Activated CD4-positive, alpha-beta T cell treated with anti-CD3 and anti-CD28 coated beads, Interleukin-2, amount 50 U/mL, for 16 hours (primary cell): ENCODE measurements at places on chromosomes 6 and 20.
A peak's percentile ranks its signal among the peaks of the same experiment; 100 is the strongest.

- no peak for DNase-seq
Observed at GRCh38 chr6:134517145-134517658, 199.3 kb upstream of the SGK1 start.

DNA sequence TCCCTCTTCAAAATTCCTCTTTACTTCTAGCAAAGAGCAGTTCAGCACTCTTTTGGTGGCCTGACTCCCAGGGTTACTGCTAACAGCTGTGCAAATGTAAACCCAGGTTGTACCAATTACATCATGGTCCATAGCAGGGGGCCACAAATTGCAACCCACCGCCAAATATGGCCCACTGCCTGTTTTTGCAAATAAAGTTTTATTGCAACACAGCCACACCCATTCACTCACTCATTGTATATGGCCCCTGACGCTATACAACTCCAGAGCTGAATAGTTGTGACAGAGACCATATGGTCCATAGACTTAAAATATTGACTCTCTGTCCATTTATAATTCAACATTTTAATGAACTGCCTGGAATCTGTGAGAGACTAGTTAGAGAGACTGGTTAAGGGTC is 233.4 kb downstream of the NFATC2 start:
- no peak for DNase-seq

DNA sequence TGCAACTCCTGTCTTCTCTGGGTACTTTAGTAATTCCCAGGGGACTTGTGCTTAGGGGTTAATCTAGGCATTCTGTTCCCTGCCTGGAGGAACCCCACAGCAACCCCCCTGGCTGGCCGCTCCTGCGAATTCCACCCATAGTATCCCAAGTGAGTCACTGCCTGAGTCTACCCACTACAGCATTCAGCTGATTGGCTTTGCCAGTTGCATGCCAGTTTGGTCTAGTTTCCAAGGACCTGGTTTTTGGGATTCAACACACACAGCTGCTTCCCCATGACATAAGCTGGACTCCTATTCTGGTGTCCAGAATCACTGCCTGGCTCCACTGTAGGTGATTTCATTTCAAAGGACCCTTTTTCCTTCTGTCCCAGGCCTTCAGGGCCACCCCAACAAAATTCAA is 40.3 kb downstream of the PLCG1 start:
- DNase-seq, result no peak

GRCh38 chr6:109253366-109253765 is 128.9 kb downstream of the CD164 start:
- DNase-seq, result no peak

DNA sequence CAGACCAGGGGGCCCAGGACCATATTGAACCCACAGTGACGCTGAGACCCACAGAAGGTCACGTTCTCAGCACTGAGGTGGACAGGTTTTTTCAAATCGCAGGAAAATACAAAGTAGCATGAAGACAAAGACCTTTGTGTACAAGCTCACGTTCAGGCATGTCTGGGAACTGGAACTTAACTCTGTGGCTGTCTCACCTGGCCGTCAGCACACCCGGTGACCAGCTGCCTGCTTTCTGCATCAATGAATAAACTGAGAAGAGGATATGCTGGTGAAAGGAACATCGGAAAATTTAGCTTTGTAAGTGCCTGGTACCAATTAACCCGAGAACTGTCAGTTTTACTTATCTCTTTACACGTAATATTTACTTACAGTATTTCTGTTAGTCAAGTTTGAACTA is 36.5 kb downstream of the WDR27 start:
- DNase-seq, result no peak

DNA sequence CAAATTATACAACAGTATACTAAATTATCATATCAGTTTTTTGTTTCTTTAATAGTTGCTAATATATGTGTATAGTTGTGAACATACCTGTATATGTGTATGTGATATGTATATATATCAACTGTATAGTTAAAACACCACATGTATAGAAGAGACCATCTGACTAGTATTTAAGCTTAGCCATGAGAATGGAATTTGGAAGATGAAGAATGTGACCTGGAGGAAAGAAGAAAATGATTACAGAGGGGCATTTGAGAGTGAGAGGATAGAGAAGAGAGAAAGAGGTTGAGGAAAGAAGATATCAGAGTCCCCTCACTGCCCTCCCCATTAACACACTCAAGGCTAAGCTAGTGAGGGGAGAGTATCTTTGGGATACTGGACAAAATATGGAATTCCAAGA is 335.9 kb downstream of the BCKDHB start:
- no peak for DNase-seq

DNA sequence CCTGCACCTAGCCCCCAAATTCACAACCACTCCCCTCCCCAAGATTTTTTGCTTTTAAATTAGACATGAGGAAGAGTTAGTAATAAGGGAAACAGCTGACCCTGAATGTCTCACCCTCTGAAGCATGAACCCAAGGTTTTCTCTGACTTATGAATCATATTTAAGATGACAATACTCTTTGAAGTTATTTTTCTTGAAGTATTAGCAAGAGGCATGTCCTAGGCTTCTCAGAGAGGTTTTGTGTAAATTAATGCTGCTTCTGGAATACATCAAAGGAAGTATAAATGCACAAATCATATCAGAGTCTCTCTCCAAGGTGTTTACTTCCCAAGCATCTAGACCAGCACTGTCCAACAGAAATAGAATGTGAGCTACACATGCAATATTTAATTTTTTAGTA is 408.1 kb upstream of the MARCKS start:
- DNase-seq, result no peak

DNA sequence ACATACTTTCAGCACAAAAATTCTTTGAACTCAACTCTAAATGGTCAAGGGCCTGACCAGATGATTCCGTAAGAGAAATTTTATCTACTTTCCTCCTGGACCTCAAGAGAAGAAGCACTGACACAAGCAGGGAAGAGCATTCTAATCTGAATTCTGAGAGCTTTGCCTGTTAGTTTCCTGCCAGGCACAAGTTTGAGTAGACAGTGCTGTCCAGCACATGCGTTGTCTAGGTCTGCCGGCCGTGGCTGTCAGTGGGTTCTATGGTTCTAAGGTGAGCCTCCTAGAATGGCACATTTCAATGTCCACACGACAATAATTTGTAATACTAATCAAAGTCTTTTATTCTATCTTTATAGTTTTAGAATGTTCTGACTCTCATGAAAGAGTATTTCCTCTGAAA is 91.9 kb downstream of the RFPL4B start:
- DNase-seq, result no peak

- no peak for DNase-seq
Observed at GRCh38 chr6:6586671-6587526, 1.6 kb upstream of the LY86 start.

DNA sequence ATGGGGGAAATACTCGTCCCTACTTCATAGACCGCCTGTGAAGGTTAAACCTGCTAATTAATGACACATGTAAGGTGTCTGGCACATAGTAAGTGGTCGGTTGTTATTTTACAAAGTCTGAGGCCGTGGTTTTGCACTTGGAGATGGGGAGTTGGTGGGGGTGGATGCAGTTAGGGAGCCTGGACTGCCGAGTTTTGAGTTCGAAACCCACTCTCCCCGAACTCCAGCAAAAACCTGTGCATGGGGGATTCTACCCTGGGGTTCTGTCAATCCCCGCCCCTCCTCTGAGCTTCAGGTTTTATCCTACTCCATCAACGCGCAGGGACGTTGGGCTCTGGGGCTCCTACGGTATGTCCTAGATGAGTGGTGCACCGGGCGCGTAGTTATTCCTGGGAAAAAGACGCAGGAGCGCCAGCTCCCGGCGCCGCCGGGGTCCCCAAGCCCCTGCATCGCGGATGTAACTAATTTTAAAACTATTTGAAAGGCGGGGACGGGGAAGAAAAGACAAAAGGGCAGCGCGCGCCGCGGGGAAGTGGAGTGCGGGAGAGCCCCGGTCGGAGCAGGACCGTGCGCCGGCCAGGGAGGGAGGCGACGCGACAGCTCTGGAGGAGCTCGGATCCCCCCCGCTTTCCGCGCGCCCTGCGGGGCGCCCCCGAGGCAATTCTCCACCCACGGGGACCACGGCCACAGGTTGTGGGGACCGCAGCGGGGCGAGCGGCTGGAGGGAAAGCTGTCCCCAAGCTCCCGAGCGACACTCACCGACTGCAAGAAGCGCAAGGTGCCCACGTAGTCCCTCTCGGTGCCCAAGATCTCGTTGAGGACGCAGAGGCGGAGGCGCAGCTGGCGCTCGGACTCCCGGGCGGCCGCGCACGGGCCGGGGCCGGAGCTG is 672 bp downstream of the PREX1 start:
- peak; percentile 41 for DNase-seq

DNA sequence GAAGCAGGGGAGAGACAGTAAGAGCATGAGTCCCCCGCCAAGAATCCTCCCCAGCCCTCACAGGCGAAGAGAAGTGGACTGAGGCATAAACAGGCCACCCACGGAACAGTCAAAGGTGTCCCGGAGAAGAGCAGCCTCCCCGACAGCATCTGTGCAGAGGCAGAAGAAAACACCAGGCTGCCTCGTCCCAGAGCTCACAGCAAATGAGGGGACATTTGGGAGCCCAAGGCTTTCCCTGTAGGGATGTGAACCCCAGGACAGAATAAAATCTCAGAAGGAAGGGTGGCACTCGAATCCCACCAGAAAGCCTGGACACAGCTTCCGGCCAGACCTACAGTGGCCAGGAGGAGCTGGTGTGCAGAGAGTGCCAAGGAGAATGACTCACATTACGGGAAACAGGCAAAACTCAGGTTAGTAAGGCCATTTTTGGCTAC is 90.4 kb downstream of the DLL1 start:
- no peak for DNase-seq

DNA sequence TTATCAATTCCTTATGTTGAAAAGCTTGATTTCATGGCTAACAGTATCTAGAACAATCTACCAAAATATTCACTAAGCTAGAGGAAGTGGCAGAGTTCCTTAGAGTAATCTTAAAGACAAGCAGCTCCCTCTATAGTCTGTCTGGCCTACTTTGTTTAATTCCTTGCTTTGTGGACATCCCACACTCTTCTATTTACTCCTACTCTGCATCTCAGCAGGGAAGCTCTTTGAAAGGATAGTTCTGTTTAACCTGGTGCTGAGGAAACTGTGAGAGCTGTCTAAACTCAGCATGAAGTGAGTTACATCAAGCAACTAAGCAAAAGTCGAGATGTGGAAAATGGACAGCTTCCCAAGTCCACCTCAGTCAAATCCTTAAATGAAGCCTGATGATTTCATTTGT is 4.3 kb downstream of the REV3L start:
- DNase-seq, result peak; percentile 52

- DNase-seq, result no peak
Observed at GRCh38 chr6:170542031-170542719, 10.9 kb downstream of the PSMB1 start.

DNA sequence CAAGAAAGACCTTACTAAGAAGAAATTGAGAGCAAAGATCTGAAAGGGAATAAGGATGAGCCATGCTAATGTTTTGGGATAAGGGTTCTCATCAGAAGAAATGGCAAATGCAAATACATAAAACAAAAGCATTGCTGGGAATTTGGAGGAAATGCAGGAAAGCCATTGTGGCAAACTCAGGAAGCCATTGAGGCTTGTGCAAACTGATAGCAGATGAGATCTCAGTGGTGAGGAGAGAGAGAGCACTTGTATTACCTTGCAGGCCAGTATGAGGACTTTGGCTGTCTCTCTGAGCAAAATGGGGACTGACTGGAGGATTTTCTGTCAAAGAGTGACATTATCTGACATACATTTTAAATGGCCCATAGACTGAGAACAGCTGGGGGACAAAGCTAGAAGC is 103.0 kb downstream of the ADGRB3 start:
- no peak for DNase-seq

GRCh38 chr6:125966569-125966968 is 10.0 kb downstream of the HINT3 start:
- no peak for DNase-seq

GRCh38 chr6:150028799-150029198 is 3.5 kb upstream of the RAET1L start:
- no peak for DNase-seq
